ENCODE measurements at places on chromosomes 2 and 18.
A peak's percentile ranks its signal among the peaks of the same experiment; 100 is the strongest.

DNA sequence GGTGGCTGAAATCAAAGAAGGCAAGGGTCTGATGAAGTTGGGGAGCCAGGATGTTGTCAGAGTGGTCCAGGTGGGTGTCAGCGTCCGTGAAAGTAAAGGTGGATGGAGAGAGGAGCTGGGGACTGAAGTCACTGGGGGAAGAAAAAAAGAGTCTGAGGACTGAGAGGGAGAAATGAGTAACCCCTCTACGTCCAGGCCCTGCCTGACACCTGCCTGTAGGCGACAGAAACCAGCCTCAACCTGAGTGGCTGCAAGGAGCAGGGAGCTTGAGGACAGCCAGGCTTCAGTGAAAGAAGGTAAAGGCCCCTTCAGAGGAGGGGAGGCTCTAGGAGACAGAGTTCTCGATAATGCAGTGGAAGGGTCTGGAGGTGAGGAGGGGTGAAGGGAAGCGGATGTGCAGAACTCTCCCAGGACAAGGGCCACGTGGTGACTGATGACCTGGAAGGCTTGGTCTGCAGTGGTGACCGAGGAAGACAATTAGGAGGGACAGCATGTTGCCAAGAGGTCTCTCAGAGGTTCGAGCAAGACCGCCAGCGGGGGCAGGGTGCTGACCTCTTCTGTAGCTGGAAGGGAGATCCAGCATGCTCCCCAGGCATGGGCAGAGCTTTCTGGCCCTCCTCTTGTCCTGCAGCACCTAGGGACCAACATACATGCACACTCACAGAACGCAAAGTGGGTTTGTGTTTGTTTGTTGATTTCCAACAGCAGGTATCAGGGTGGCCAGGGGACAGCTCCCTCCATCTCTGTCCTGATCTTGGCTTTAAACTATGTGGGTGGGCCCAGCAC, 86.6 kb upstream of the TMEM247 start:
- DNase-seq: no peak

DNA sequence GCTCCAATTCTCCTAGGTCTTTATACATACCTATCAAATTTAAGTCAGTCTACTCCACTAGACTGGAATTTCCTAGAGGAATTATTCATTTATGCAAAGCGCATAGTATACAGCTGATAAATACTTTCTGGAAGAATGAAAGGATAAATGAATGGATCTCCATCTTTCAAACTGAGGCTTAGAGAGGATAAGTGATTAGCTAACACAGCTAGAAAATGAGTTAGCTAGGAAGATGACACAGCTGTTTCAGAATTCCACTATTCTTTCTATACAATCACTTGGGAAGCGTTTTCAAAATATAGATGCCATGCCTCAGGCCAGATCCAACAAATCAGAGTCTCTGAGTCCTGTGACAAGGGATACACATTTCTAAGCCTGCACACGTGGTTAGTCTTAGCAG, 1146.6 kb upstream of the ZEB2 start:
- no peak for DNase-seq

- DNase-seq: no peak
Observed at GRCh38 chr2:64763126-64763525, 109.4 kb upstream of the SERTAD2 start.

DNA sequence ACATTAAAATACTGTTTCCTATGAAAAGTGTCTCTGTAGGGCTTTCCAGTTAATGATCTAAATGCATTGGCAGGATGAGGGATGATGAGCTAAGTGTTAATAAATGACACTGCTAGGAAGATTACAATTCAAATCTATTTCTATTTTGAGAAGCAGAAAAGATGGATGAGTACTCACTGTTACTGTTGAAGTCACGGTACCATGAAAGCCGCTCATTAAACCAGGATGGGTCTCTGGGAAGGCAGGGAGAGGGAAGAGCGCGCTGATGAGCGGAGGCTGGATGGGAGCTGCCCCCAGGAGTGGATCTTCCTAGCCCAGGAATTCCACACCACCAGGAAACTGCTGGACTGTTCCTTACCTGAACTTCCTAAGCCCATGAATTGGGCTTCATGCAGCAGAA, 27.1 kb upstream of the TXNDC2 start:
- no peak for DNase-seq

- DNase-seq: no peak
Observed at GRCh38 chr2:26552641-26553374, 74.9 kb upstream of the OTOF start.

DNA sequence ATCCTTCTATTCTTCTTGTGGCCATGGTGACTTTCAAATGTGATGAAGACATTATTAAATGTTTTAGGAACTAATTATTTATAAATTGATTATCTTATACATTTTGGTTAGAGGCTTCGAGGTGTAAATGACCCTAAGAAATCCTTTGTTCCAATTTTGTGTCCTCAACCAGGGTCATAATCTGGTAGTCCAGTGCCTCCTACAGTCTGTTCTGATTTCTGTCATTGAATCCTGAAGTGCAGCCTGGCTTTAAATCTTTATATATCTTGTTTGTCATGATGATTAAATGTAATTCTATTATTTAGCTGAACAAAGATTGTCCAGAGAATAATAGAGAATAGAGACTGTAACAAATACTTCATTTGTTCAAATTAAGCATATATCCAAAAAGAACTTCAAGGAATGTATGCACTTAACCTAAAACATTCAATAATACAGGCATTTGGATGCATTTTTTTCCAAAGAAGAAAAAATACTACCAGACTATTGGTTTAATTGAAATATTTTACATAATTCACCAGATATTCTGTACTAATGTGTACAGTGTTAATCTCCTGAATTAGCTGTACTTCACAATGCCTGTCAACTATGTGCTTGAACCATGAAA, 89.8 kb downstream of the PRPF40A start:
- DNase-seq: peak; percentile 24

- no peak for DNase-seq
Observed at GRCh38 chr2:48845684-48846083, 90.2 kb upstream of the LHCGR start.

DNA sequence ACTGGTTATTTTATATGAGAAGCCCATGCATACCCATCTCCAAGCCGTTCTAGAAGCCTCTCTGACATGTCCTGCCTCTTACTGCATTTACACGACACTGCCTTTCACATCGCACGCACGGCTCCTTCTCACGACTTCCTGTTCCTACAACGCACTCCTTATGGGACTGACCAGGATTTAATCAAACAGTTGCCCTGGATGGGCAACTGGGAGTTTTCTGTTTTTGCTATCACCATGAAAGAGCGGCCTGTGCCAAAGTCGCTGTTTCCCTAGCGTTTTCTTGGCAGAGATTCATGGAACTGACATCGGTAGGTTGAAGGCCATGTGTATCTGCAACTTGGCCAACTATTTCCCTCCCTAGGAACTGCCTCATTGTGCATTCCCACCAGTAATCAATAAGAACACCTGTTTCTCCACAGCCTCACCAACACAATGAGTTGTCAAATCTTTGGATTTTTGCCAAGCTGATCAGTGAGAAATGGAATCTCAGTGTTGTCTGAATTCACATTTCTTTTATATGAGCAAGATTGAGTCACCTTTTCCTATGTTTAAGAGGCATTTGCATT, 97.2 kb upstream of the OTOS start:
- peak; percentile 8 for DNase-seq

GRCh38 chr18:74063557-74063956, 84.1 kb downstream of the FBXO15 start:
- no peak for DNase-seq

- no peak for DNase-seq
Observed at GRCh38 chr2:160680974-160681373, 187.4 kb upstream of the RBMS1 start.

GRCh38 chr2:104476563-104476988, 377.3 kb upstream of the POU3F3 start:
- no peak for DNase-seq

- DNase-seq: no peak
Observed at GRCh38 chr2:219626540-219626939, 890 bp upstream of the SLC4A3 start.
